ENCODE measurements at places on chromosomes 4 and X. TPM values are rescaled to one million over a fixed set of nuclear protein-coding genes. Genes with fewer than 3 reads are reported as not detected.

Gene MAGEB10
- not detected for total RNA-seq

Gene KCTD8
- total RNA-seq = 0.22 TPM

Gene SH3RF1
- 27.1 TPM for total RNA-seq

Gene FHDC1
- 0.13 TPM for total RNA-seq

Gene EXOC1L
- not detected for total RNA-seq

Measured in thoracic aorta endothelial cell (primary cell).